ENCODE measurements at places on chromosomes 16 and 17. TPM values are rescaled to one million over a fixed set of nuclear protein-coding genes. Genes with fewer than 3 reads are reported as not detected.

Gene CEP295NL
- 0.37 TPM for total RNA-seq

DNA sequence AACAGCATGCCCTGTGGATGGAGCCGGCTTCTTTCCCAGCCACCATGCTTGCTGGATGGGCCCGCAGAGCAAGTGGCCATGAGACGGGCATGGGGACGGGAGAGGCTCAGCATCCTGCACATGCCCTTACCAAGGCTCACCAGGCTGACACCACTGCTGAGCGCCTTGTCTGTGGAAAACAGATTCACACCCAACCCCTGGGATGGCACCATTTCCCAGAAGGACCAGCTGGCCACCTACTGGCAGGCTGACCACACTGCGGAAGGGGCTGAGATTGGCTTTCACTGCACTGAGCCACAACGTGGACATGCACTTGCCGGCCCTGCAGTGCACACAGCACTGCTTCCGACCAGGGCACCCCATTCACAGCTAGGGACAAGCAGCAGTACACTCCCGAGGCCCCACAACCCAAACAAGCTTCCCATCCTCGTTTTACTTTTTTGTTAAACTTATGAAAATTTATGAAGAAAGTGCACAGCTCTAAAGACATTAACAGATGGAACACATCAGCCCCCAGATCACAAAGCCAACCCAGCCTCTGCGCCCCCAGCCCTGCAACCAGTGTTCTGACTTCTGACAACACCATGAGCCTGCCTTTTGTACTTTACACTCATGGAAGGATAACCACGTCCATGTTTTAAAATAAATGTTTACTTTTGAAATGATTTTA is 13.9 kb upstream of the KRTAP17-1 start:
- peak; percentile 22 for DNase-seq

Gene RNF112
- total RNA-seq, result not detected

GRCh38 chr17:32493976-32494513 is 7.3 kb downstream of the CDK5R1 start:
- DNase-seq, result peak; percentile 10

DNA sequence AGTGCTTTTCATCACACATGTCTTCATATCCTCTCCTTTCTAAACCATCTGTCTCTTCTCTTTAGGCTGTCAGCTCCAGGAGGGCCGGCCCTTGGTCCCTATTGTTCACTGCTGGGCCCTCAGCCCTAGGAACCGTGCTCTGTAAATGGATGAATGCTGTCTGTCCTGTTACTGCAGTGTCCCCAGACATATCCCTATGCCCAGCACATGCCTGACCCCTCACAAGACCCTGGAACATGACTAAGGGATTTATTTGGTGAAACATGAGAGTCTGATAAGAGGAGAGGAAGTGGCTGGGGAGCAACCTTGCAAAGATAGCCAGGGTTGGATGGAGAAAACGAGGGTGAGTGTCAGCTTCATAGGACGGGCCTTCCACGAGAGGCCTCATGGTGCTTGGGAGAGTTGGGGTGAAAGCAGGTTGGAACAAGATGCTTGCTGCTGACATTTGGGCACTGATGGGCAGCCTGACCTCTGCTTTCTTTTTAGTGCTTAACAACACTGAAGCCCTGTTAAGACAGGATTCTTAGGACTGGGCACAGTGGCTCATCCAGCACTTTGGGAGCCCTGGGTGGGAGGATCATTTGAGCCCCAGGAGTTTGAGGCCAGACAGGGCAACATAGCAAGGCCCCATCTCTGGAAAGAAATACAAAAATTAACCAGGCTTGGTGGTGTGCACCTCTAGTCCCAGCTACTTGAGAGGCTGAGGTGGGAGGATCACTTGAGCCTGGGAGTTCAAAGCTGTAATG is 39.0 kb downstream of the ABCC1 start:
- no peak for DNase-seq
